ENCODE measurements at places on chromosomes 1 and 21.
A peak's percentile ranks its signal among the peaks of the same experiment; 100 is the strongest.

GRCh38 chr1:54153535-54154439, 987 bp upstream of the CDCP2 start:
- DNase-seq: peak; percentile 82

GRCh38 chr1:156698995-156699394, 6.4 kb downstream of the CRABP2 start:
- no peak for DNase-seq

GRCh38 chr21:36994501-36995158, 11.9 kb upstream of the RIPPLY3 start:
- no peak for DNase-seq

- DNase-seq: no peak
Observed at GRCh38 chr1:58991305-58991704, 207.5 kb upstream of the JUN start.

- DNase-seq: no peak
Observed at GRCh38 chr1:60621368-60621851, 461.0 kb upstream of the NFIA start.

DNA sequence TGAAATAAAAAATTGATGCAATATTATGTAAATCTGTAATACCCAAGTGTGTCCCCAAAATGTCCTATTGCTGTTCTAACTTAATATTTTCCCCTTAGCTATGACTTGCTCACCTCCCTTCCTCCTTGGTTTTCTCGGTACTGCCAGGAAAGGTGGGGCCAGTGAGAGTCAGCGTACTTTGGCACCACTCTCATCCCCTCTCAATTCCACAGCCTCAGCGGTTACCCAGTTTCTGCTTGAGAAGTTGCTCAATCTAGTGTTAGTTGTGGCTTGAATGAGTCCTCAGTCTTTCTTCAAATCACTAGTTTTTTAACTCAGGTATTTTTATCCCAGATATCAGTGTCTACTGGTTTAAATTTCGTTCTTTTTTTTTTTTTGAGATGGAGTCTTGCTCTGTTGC, 32.3 kb downstream of the BCAS2 start:
- DNase-seq: no peak

DNA sequence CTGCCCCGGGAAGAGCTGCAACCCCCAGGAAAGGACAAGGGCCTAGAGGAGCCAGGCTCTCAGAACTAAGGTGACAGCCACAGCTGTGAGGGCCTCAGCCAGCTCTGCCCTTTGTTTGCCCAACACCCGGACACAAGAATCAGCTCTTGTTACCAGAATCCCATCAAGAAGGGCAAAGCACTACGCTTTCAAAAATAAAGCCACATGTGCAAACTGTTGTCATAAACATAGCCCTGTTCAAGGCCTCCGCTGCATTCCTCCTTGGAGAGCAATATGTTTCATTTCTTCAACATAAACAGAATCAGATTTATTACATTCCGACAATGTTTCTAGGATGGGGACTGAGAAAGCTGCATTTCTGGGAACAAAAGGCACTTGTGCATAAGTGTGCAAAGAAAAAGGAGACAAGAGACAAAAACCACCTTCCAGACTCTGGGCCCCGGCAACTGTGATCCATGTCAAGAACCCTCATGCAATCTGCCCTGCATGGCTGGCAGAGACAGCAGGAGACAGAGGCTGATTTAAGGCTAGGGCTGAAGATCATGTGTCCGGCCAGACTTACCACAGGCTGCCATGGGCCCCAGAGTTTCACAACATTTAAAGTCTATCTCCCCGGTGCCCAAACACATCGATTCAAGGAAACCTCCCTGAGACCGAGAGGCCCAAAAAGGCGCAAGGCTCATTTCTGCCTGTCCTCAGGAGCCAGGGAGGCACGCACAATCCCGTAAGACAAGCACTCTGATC, 71.0 kb downstream of the SSBP3 start:
- DNase-seq: no peak

DNA sequence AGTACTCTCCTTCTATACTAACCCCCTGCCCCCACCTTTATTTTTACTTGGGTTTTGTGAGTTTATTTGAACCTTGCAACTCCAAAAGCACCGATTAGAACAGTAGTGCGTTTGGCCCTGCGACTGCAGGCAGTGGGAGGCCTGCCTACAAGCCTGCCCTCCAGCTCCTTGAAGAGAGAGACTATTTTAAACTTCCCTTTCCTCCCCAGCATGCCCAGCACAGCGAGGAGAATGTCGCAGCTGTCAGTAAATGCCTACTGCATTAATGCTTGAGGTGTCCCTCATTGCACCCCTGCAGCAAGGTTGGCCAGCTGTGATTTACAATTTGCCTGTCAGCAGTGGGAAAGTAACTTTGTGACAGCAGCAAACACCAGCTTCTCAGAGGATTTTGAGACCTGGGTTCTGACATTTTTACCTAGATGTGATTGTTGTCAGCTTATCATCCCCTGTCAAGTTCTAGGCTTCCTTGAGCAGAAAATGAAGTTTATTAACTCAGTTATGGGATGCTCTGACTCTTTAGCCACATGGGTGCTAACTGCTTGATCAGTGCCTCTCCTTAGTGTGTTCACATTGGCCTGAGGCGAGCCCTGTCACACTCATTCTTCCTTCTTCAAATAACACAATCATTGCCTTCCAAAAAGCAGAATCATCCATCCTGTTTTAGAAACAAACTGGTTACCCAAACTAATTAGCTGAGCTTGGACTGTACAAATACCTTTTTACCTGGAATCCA, 170.6 kb downstream of the PDE4B start:
- DNase-seq: peak; percentile 6

GRCh38 chr1:41486371-41487125, 2.1 kb upstream of the EDN2 start:
- DNase-seq: no peak

- no peak for DNase-seq
Observed at GRCh38 chr1:1144122-1144842, 28.4 kb upstream of the C1orf159 start.

GRCh38 chr1:208432346-208432745, 188.2 kb upstream of the PLXNA2 start:
- DNase-seq: no peak

GRCh38 chr1:27117733-27118439, 37.0 kb downstream of the SLC9A1 start:
- peak; percentile 31 for DNase-seq

DNA sequence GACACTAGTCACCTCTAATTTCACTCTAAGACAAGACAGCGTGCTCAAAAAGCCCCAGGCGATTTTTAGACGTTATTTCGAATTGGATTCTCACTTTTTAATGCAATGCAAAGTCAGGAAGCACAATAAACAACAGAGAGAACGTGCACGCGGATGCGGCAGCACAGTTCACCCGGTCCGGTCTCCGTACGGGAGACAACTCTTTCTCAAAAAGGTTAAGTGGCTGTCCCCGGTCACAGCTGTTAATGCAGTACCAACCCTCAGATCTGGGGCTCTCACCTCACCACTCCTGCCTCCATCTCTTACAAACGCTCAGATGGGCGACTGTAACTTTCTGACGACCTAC, 1.2 kb downstream of the HP1BP3 start:
- DNase-seq: no peak

GRCh38 chr1:82143108-82143833, 342.5 kb downstream of the ADGRL2 start:
- no peak for DNase-seq

GRCh38 chr1:28279721-28280120, 20.4 kb downstream of the SESN2 start:
- no peak for DNase-seq

GRCh38 chr1:232493869-232494268, 136.1 kb downstream of the SIPA1L2 start:
- no peak for DNase-seq

GRCh38 chr1:4847711-4848110, 193.3 kb downstream of the AJAP1 start:
- no peak for DNase-seq

GRCh38 chr1:231970684-231971083, 344.1 kb downstream of the DISC1 start:
- DNase-seq: peak; percentile 23

GRCh38 chr1:11215381-11216005, 26.3 kb downstream of the ANGPTL7 start:
- no peak for DNase-seq

GRCh38 chr21:36433059-36433709, 46.7 kb downstream of the CLDN14 start:
- no peak for DNase-seq

DNA sequence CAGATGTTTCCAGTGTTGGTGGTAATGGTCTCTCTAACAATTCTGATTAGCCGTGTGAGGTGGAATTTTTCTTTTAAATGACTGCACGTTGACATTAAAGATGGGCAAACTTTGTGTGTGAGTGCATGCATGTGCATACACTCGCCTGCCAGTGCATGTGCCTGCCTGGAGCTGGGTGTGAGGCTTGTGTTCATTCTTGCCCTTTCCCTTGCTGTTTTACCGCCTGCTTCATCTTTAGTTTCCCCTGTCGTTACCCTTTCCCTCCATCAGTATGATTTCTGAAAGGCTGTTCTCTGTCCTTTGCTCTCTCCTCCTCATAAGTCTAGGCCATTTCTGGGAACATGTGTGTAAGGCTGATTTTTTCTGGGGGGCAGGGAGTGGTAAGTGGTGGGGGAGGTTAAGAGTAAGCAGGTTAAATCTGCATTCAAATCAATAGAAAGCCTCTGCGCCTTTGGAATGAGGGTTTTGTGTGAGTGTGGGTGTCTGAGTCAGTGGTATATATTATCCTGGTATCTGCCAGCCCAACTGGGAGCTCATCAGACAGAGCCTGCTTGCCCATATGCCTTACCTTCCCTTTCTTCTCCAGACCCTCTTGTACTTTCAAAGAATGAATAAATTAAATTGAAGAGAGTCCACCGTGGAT, 112.5 kb downstream of the PBX1 start:
- no peak for DNase-seq

DNA sequence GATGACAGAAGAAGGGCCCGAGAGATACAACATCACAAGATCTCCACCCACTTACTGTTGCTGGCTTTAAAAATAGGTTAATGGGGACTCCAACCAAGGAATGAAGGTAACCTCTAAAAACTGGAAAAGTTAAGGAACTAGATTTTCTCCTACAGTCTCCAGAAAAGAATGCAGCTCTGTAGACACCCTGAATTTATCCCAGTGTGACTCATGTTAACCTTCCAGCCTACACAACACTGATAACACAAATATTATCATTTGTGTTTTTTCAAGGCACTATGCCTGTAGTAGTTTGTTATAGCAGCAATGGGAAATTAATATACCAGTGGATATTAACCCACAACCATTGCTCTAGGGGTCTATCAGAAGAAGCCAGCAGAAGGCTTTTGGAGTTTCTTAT, 730.7 kb upstream of the ZP4 start:
- no peak for DNase-seq

DNA sequence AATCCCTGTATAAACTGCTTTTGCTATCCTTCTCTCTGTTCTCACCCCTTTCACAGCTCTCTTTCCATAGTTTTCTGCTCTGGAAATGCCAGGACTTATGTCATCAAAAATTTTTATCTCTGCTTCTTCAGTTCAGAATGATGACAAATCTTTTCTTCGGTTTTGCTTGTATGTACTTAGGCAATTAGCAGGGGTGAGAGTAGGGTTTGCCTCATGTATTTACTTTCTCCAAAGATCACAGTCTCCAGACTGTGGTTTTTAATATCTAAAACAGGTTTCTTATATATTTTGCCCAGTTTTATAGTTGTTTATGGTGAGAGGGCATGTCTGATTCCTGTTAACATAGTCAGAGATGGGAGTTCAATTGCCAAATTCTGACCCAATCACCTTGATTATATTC, 235.4 kb upstream of the LYPLAL1 start:
- DNase-seq: no peak

- no peak for DNase-seq
Observed at GRCh38 chr1:236516929-236517704, 6.7 kb upstream of the LGALS8 start.

DNA sequence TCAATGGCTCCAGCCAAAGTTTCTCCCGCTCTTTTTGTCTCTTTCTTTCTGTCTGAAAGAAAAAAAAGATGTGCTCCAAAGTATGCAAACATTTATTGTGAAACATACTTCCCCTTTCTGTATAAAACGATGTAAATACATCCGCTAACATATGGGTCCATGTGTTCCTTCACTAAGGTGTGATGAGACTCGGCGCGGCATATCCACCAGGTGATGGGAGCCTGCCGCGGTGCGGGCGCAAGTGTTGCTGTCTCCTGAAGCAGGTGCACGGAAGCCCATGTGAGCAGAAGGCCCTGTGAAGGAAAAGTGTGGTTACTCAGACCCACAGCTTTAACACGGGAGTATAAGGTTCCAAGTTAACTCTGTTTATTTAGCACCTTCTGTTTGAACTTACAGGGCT, 466.6 kb upstream of the C1orf87 start:
- no peak for DNase-seq

GRCh38 chr1:41738475-41738874, 180.2 kb downstream of the HIVEP3 start:
- DNase-seq: no peak

DNA sequence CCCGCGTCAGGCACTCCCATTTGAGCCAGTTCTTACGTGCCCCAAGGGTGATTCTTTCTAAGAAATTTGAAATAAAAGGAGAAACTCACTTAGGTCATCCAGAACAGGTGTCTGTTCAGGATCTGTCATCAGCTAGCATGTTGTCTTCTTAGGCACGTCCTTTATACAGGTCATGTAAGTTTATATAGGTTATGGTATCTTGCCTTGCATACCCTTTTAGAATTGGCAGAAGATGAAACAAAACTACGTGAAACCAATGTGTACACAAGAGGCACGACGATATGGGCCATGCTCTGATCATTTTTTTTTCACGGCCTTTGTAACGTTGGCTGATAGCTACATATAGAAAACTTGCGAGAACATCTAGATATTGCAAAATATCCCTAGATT, 579 bp upstream of the GTF2B start:
- DNase-seq: no peak

DNA sequence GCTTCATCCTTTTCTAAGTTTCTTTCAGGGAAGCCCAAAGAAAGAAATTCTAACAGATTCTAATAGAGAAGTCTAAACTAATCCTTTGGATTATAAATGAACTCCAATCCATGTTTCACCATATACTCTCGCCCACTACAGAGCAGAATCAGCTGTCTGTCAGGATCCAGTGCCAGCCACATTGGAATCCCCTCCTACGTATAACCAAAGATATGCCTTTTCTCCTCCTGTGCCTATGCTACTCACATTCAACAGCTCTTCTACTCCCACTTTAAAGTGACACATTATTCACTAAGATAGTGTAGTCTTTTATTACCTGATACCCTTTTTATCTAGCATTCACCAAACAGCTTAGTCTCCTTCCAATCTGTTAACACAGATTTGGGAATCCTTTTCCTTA, 3.1 kb downstream of the ETV3 start:
- no peak for DNase-seq

GRCh38 chr1:154663471-154664060, 55.6 kb upstream of the ADAR start:
- DNase-seq: no peak

- no peak for DNase-seq
Observed at GRCh38 chr1:17520473-17521319, 18.8 kb upstream of the ARHGEF10L start.

DNA sequence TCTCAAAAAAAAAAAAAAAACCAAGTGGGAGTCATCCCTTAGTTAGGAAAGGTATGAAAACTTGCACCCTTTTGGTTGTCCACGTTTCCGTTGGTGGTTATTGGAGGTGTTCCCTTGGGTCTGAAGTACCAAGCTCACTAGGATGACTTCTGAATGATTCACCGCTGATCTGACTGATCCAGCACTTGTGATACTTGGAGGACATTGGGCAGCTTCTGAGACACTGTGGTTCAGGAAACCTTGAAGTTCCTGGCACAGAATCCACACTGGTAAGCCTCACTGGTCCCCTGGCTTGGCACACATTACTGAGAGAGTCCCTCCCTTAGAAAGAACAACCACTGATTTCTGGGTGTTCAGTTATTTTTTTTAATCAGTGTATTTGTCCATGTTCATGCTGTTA, 91.9 kb downstream of the RYR2 start:
- DNase-seq: no peak
